Stimulated activated CD8-positive, alpha-beta memory T cell treated with anti-CD3 and anti-CD28 coated beads, Interleukin-12 subunit alpha, Interleukin-12 subunit beta, amount 100 ng/mL, for 1 hour (primary cell): ENCODE measurements at places on chromosomes 2 and 18.

DNA sequence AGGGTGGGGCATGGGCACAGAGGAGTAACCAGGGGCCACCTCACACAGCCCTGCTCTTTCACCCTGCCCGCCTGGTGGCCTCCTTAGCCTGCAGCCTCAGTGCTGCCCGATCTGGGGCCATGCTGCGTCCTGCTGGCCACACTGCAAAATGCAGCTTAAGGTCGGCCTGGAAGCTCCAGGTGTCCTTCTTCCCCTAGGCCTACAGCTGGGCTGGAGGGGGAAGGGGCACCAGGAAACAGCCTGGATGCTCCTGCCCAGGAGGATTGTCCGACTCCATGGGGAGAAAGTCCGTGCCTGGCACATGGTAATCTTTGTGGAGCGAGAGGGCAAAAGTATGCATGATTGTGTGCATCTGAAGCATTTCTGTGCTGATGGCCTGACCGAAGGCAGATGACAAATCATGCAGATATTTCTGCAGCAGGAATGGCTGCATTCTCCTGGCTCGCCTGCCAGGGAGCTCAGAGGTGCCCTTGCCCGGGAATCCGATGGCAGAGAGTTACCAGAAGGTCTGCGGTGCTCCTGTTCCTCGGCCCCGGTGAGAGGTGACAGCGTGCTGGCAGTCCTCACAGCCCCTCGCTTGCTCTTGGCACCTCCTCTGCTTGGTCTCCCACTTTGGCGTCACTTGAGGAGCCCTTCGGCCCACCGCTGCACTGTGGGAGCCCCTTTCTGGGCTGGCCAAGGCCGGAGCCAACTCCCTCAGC, 12.8 kb upstream of the ALPP start:
- no peak for DNase-seq

DNA sequence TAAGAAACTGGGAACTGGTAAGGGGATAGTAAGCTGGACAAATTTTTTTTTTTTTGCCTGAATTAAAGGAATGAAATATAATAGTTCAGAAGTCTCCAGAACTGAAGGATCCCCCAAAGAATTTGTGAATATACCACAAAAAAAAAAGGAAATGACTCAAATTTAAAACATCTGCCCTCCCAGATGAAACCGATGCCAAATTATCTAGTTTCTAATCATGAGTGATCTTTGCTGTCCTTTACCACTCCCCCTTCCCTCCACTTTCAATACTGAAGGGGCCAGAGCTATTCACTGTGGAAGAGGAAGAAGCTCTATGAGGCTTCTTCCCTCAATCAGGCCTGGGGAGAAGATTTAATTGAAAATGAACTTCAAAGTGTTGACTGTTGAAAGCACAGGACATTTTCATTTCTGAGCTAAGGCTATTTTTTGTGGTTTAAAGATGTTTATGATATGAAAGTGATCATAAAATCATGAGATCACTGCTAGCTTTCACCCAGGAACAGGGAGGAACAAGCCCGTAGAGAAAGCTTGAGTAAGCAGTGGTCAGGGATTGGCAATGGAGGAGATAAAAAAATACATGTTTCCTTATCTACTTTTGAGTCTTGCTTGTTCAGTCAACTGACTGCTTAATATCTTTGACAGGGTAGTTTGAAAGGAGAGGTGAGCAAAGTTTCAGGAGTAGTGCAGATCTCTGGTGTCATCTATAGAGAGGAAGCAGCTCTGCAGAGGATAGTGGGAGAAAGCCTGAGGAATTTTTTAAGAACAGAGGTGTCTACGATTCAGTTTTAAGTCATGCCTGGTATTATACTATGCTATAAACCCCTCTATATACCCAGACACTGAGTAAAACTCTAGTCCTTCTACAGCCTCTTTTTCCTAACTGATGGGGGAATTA, 409.5 kb upstream of the FIGN start:
- DNase-seq = no peak

DNA sequence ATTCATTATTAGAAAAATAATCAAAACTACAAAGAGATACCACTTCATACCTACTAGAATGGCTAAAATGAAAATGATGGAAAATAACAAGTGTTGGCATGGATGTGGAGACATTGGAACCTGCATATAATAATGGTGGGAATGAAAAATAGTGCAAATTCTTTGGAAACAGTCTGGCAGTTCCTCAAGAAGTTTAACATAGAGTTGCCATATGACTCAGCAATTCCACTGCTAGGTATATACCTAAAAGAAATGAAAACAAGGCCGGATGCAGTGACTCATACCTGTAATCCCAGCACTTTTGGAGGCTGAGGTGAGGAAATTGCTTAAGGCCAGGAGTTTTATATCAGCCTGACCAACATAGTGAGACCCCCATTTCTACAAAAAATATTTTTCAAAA, 41.6 kb upstream of the ACYP2 start:
- DNase-seq = no peak

DNA sequence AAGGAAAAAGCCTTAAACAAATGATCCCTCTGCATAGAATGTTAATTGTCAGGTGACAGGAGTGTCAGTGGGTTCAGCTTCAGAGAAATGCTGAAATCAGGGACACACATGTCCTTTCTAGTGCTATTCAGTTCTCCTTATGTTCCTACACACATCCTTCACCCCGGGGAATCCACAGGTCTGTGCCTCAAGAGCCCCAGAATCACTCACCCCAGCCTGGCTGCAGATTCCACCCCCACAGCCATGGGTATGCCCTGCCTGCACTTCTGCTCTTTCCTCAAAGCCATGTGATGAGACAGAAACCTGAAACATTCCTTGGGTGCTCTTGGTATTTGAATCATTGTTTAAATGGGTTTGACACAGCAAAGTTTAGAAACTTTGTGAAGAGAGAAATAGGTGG, 27.4 kb upstream of the FZD7 start:
- DNase-seq = no peak

DNA sequence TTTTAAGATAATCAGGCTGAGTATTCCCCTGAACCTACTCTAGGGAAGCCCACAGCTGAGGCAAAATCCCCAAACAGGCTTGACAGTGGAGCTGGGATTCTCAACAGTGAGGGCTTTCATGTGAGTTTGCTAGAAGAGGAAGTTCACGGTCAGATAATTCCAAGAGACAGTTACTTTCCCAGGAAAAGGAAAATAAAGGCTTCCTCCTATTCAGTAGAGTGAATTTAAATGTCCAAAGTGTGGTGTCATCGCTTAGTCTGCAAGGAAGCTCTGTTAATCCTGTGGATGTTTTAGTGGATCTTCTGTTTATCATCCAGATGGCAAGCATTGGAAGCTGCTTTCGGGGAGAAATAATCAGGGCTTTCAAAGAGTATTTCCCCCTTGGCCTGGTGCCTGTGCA, 119.8 kb downstream of the RPIA start:
- DNase-seq = no peak
